Osteoblast (primary cell): ENCODE measurements at places on chromosomes 7 and 10. TPM values are rescaled to one million over a fixed set of nuclear protein-coding genes. Genes with fewer than 3 reads are reported as not detected.

The KCNMA1 gene
- total RNA-seq, result 72.2 and 77.8 TPM in 2 replicates

The PTF1A gene
- total RNA-seq, result not detected in 2 replicates

The C10orf67 gene
- not detected in 2 replicates for total RNA-seq

The GDF2 gene
- total RNA-seq, result not detected in 2 replicates

The GBX1 gene
- not detected in 2 replicates for total RNA-seq

The C10orf62 gene
- total RNA-seq, result 0.29 and 0.36 TPM in 2 replicates

The INA gene
- total RNA-seq, result 0.29 and 0.36 TPM in 2 replicates

The ATP6V0A4 gene
- total RNA-seq, result under 0.01 TPM in 2 replicates

The GIMAP5 gene
- not detected in 2 replicates for total RNA-seq

The GCK gene
- total RNA-seq, result not detected in 2 replicates

The ELOVL3 gene
- total RNA-seq, result 2.2 and 2.7 TPM in 2 replicates

The MYOF gene
- 352 and 379 TPM in 2 replicates for total RNA-seq

The PLAU gene
- 27.9 and 40.7 TPM in 2 replicates for total RNA-seq

The AGFG2 gene
- 6.5 and 9.4 TPM in 2 replicates for total RNA-seq

The CALCR gene
- not detected in 2 replicates for total RNA-seq

The C10orf53 gene
- not detected in 2 replicates for total RNA-seq

The OR9A2 gene
- total RNA-seq, result not detected in 2 replicates

The UNCX gene
- total RNA-seq, result not detected in 2 replicates

The CDHR3 gene
- total RNA-seq, result 6.5 and 8.3 TPM in 2 replicates

The GRID1 gene
- total RNA-seq, result under 0.01 TPM in 1 of 2 replicates, not detected in the other

The GATA3 gene
- total RNA-seq, result not detected in 2 replicates

The AIFM2 gene
- 14.4 and 14.8 TPM in 2 replicates for total RNA-seq

The HOXA10 gene
- total RNA-seq, result 32.1 and 43.1 TPM in 2 replicates

The SLC39A12 gene
- total RNA-seq, result not detected in 2 replicates

The VPS37D gene
- 5.8 and 5.9 TPM in 2 replicates for total RNA-seq

The ATRNL1 gene
- 1.2 and 1.4 TPM in 2 replicates for total RNA-seq

The UTF1 gene
- total RNA-seq, result not detected in 2 replicates

The FLNC gene
- 93.7 and 130 TPM in 2 replicates for total RNA-seq

The PTPRN2 gene
- total RNA-seq, result 0.36 and 0.88 TPM in 2 replicates

The LDB3 gene
- total RNA-seq, result under 0.01 TPM in 2 replicates

The SUMF2 gene
- total RNA-seq, result 230 and 231 TPM in 2 replicates

The BTAF1 gene
- 47.4 and 51.0 TPM in 2 replicates for total RNA-seq

The HABP2 gene
- not detected in 2 replicates for total RNA-seq

The PRR15 gene
- 1.1 and 1.2 TPM in 2 replicates for total RNA-seq

The TMEM236 gene
- under 0.01 TPM in 2 replicates for total RNA-seq

The SFRP4 gene
- total RNA-seq, result 151 and 205 TPM in 2 replicates

The GRM3 gene
- total RNA-seq, result not detected in 2 replicates

The INMT gene
- total RNA-seq, result 0.72 and 1.5 TPM in 2 replicates

The SFMBT2 gene
- under 0.01 TPM in 2 replicates for total RNA-seq

The RBM20 gene
- under 0.01 TPM in 1 of 2 replicates, not detected in the other for total RNA-seq

The EIF4H gene
- 270 and 295 TPM in 2 replicates for total RNA-seq

The TRIM73 gene
- total RNA-seq, result 0.36 and 1.5 TPM in 2 replicates

The VPS26A gene
- 41.3 and 56.3 TPM in 2 replicates for total RNA-seq

The TMEM273 gene
- total RNA-seq, result 0.59 TPM in 1 of 2 replicates, not detected in the other

The CYP3A4 gene
- total RNA-seq, result not detected in 2 replicates

The ELAPOR2 gene
- total RNA-seq, result 0.88 and 4.0 TPM in 2 replicates

The RARRES2 gene
- total RNA-seq, result 18.3 and 26.1 TPM in 2 replicates

The OPTN gene
- 132 and 140 TPM in 2 replicates for total RNA-seq

The IDI2 gene
- total RNA-seq, result not detected in 2 replicates

The TAS2R4 gene
- total RNA-seq, result 1.4 and 2.9 TPM in 2 replicates

The OIT3 gene
- under 0.01 TPM in 2 replicates for total RNA-seq

The SCRN1 gene
- total RNA-seq, result 45.6 and 50.1 TPM in 2 replicates

The PON1 gene
- not detected in 2 replicates for total RNA-seq
